Stimulated activated CD8-positive, alpha-beta memory T cell treated with anti-CD3 and anti-CD28 coated beads, Interleukin-12 subunit alpha, Interleukin-12 subunit beta, amount 100 ng/mL, for 1 hour (primary cell): ENCODE measurements at places on chromosomes 7 and 10.

DNA sequence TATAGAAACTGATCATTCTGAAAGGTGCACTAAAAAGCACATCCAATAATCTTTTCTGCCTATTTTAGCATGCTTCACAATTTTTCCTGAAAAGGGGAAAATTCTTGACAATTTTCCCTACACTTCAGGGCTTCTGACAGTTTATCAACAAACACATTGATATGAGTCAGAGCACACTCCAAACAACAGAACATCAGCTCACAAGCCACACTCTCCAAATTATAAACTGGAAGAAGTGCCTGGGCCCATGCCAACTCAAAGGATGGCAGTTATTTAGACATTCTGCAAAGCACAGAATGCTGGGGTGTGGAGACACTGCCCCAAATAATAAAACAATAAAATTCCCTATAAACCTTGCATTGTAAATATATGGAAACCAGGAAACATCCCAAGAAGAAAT lies 90.8 kb downstream of the ELAPOR2 start:
- no peak for DNase-seq

DNA sequence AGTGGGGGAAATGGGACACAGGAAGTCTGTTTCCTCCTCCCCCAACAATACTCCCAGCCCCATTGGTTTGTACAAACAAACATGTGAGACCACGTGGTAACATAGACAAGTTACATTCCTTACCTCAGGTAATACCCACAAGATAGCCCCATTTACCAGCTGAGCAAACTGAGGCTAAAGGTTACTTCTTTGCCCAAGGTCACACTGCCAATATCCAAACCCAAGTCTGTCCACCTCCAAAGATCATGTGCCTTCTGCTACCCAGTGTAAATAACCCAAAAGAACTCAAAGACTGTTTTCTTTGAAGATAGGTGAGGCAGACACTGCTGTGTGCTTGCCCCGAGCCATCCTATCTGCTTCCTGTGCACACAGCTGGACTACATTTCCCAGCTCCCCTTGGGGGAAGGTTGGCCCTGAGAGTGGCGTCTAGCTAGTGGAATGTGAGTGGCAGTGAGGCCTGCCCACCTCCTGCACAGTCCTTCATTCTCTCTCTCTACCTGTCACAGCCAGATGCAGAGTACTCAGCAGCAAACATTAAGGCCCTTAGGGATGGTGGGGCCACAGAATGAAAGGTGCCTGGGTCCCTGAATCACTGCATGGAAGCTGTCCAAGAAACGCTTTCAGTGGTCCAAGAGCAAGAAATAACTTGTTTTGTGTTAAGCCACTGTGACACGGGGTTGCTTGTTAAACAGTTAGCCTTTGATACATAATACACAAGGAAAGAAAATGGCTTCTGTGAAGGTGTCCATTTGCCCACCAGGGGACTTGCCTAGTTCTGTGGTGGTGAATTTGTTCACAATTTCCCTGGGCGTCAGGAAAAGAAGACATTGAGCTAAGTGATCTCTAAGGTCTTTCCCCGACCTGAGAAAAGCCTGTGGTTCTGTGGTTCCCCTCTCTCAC lies 257.7 kb upstream of the NFE2L3 start:
- no peak for DNase-seq

DNA sequence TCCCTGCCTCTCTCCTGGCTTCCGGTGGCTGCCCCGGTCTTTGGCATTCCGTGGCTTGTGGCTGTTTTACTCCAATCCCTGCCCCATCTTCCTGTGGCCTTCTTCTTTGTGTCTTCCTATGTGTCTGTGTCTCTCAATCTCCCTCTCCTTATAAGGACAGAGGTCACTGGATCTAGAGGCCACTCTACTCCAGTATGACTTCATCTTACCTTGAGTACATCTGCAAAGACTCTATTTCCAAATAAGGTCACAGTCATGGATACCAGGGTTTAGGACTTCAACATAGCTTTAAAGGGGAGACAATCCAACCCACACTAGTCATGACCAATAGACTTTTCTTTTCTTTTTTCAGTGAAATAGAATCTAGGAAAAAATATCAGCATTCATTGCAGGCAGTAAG lies 153.3 kb upstream of the INSYN2A start:
- no peak for DNase-seq

GRCh38 chr7:17109020-17109419 lies 189.4 kb upstream of the AHR start:
- no peak for DNase-seq

DNA sequence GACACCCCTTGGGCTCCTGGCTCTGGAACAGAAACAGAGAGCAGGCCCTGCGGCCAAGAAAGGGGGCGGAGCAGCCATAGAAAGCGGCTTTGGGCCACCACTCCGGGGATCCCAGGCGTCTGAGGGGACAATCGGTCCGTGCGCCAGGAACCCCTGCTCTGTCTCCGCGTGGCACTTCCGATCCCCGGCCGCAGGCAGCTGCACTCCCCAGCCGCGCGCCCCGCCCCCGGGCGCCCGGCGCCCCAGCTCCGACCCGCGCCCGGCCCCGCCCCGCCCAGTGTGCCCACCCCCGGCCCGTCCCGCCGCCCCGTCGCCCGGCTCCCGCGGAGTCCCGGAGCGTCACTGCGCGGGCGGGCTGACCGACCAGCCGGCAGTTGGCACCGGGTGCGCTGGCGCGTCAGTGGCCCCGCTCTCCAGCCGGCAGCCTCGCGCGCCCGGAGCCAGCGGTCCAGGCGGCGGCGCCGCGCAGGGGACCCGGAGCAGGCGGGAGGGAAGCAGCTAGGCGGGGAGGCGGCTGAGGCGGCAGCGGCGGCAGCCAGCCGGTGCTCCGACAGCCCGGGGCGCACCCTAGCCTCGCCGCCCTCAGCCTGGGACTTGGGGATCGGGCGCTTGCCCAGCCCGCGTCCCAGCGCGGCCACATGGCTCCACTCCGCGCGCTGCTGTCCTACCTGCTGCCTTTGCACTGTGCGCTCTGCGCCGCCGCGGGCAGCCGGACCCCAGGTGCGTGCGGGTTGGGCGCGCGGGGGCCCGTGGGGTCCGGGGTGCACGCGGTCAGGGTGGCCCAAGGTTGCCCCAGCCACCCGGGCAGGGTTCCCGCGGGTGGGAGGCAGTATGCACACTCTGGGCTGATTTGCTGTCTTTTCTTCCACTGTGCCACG lies at the start of gene ADAMTS14:
TSS of gene ADAMTS14 (plus strand) at position 342 of the 878 bp plus-strand sequence. CDS start at position 639, 297 bp downstream.
- DNase-seq = no peak

GRCh38 chr7:143374561-143374960 lies 6.6 kb upstream of the ZYX start:
- no peak for DNase-seq

DNA sequence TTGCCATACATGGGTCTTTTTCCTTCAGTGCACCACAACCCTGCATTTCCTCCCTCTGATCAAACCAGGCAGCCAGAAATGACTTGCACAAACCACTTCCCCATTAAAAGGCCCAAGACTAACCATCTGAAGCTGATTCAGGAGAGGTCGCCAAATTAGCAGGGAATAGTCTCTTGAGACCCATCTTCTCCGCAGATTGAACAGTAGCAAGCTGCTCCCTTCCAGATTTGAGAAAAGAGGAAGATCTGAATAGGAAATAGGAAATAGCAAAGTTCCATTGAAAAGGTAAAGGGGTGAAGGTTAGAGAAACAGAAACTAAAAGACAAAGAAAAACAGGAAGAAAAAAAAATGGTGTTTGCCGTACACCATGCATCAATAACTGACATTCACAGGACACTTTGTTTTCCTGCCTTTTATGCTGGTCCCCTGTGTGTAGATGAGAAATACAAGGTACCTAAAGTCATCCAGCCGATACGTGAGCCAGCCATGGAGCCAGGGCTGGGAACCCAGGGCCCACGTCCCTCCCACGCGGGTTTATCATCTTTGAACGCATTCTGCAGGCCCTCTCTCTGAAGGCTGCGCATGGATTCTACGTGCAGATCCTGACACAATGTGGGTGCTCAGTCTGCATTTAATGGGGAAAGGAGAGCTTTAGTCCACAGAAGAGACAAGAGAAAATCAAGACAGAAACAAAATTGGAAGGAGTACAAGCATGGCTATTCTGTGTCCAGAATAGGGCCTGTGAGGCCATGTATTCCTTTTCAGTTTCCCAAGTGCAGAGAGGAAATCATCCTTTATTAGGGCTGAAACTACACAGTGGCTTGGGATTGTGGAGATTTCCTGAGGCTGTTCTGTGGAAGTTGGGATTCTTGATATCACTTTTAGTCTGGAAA lies 268.4 kb upstream of the NPVF start:
- DNase-seq = no peak

- no peak for DNase-seq
Measured at GRCh38 chr10:113523071-113523470, 29.8 kb upstream of the HABP2 start.

GRCh38 chr10:43880160-43880559 lies 231.5 kb upstream of the ZNF32 start:
- DNase-seq = no peak

DNA sequence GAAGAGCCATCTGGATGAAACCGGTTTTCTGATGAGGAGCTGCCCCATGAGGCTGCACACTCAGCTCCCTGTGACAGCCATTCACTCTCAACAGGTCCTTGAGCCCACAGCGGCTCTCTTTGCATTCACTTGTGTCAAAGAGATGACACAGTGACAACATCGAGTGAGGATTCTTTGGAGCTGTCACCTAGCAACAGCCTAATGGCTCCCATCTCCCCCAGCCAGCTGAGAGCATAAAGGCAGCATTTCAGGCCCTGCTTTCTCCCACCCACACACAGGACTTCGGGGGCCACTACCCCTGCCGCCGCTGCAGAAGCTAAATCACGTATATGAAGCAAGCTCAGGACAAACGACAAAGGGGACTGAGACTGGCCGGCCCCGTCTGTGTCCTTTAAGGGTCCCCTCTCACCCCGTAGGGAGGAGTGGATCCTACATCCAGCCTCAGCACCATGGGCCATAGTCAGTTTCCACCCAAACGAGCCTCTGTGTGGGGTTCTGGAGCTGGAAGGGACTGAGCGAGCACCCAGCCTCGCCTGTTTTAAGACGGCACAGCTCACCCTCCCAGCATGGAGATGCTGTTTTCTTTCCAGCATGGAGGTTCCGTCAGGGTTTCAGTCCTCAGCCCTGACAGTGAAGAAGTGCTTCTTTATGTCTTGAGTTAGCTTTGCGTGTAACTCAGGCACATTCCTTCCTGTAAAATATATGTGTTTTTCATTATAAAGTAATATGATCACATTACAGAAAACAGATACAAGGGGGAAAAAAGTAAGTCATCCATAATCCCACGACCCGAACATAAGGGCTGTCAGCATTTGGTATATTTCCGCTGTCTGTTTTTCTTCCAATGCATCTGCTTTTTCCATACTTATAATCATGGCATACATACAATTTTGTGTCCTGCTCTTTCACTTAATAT lies 4.9 kb downstream of the CPA4 start:
- DNase-seq = no peak

GRCh38 chr10:10493833-10494232 lies 523.8 kb upstream of the CELF2 start:
- no peak for DNase-seq
